ENCODE measurements at places on chromosomes 1 and 21.

DNA sequence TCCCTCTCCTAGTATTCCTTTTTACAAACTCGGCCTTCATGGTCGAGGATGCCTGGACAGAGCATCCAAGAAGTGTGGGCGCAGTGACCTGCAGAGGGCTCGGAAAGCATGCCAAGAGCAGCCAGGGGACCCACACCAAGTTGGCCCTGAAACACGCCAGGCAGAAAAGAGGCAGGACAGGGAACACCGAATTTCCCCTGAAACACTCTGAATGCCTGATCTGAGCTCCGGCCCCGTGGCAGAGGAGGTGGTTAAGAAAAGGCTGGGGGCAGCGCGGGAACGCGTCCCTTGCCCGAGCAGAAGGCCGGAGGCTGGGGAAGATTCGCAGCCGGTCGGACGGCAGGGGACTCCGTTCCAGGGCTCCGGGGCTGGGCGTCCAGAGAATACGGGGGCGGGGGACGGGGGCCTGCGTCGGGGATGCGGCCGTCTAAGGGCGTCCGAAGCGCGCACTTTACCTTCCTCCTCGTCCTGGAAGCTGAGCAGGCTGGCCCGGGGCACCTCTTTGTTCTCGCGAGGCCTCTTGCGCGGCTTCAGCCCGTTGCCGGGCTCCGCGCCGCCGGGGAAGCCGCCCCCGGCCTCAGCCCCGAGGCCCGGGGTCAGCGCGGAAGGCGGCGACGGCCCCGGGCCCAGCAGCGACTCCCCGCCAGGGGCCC is 558 bp downstream of the PAXBP1 start:
- no peak for DNase-seq

DNA sequence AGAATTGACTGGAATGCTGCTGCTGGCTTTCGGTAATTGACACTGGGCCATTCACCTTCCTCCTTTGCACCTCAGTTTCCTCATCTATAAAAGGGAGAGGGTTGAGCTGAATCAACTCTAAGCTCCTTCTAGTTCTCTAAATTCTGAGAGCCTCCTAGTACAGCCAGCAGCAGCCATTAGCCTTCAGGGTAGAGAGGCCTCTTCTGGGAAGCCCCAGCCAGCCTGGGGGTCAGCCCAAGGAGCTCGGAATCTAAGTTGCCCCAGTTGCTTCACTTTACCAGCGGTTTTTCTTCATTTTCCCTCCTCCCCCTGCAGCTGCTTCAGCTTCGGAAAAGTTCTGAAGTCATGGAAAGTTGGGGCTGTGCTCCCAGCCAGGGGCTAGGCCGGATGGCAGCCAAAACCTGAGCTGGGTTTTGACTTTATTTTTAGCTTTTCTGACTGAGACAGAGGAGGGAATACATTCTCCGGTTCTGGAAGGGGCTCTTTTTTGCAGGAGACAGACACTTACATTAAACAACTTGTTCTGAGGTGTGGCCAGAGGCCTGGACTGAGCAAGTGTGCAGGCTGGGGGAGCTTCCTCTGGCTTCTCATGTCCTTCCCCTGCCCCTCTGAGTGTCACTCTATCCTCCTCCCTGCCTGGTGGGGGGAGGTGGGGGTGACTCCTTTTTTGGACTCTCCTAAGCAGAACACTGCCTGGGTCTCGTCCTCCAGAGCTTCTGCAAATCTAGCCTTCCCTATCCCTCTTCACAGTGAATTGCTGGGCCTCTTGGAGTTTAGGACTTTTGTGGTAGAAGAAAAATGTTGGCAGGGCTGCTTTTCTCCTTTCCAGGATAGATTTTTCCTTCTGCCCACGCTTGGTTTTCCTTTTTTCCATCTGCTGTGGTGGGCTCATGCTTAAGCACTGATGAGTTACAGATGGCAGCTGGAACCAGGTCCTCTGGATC is 14.4 kb downstream of the LMNA start:
- no peak for DNase-seq

DNA sequence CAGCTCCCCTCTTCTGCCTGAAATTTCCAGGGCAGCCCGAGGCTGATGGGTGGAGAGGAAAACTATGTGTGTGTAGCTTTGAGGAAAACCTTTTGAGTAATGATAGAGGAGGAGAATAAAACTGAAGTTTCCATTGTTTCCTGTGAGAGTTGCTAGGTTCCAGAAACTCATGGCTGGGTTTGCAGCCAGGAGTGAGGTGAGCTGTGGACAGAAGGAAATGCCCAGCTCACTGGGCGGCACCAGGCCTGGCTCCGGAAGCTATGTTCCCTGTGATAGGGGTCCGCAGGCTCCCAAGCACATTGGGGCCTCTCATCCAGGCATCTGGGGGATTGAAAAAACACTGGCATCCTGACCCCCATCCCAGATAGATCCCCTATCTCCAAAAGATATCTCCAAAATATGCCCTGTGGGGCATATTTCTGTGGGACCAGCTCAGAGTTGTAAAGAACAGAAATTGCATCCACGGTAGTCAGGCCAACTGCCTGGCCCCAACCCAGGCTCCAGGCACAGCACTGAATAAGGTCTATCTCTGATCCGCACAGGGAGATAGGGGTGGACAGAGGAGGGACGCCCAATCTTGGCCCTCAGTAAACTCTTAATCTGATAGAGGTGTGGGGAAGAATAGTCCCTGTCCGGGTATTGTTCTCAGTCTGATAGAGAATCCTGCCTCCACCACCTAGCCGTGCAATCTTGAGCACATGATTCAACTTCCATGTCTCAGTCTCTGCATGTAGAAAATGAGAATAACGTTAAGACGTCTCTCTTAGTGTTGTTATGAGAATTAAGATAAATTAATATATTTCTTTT is 1.8 kb upstream of the HSPG2 start:
- DNase-seq = no peak

DNA sequence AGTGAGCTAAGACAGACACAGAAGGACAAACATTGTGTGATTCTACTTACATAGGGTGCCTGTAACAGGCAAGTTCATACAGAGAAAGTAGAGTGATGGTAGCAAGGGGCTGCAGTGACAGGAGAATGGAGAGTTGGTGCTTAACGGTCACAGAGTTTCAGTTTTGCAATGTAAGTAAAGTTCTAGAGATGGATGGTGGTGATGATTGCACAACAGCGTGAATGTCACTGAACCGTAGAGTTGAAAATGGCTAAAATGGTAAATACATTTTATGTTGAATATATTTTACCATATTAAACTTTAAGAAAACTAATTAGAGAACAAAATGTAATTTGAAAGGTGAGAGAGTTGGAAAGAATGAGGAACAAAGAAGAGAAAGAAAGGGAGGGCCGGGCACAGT is 8.7 kb downstream of the CFAP107 start:
- no peak for DNase-seq

- DNase-seq = no peak
Measured at GRCh38 chr1:156943756-156944155, 23.3 kb downstream of the LRRC71 start.

- DNase-seq = no peak
Measured at GRCh38 chr1:185483664-185484450, 166.8 kb upstream of the IVNS1ABP start.

DNA sequence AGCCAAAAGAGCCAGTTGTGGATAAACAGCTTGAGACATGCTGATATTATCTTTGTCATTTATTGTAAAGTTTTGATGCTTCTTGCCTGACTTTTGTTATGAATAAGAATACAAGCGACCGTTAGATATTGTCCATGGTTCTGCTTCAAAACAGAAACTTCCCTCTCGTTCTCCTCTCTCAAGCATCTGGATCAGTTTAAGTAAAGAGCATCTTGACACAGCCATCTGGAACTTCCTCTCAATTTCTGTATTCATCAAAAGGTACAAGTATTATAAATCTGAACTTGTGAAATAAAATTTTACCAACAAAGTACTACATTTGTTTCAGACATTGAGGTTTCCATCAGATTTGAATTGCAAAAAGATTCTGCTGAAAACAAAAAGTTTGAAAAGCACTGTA is 36.4 kb upstream of the CLDN14 start:
- no peak for DNase-seq

GRCh38 chr21:28791595-28792282 is 200.9 kb downstream of the LTN1 start:
- no peak for DNase-seq

DNA sequence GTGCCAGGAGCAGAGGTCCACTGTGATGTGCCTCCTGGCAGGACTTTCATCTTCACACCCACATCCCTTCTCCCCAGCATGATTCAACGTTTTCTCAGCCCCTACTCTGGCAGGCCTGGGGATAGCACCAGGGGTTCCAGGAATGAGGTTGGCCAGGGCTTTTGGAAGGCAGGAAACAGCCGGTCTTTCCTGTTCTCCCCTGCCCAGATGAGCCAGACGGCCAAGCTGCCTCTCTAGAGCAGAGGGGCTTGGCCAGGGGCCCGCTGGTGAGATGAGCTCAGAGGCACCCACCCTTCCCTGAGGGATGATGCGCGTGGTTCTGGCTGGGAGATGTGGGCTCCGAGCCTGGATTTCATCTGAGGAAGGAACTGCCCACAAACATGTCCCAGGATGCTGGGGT is 4.3 kb upstream of the MFAP2 start:
- no peak for DNase-seq

DNA sequence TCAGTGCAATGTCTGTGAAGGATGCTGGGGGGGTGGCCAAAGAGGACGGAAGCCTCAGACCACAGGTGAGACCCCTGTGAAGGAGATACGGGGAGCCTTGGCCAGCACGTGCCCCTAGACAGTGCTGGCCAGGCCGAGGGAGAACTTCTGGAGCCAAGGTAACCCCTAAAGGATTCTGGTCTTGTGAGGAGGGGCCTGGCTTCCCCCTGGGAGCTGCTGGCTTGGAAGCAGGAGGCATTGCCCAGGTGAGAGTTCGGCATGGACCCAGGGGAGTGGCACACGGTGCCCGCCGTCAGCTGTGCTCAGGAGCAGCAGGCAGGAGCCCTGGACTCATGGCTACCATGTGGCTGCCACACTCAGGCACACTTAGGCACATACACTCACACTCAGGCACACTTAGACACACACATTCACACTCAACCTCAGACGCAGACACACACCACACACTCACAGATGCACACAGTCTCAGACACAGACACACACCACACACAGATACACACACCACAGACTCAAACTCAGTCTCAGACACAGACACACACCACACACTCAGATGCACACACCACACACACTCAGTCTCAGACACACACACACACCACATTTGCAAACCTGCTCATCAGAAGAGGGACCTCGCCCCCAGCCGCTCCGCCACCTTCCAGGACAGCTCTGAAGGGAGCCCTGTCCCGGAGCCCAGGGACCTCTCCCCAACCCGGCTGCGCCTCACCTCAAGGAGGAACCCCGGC is 1.1 kb upstream of the COL6A2 start:
- DNase-seq = no peak

DNA sequence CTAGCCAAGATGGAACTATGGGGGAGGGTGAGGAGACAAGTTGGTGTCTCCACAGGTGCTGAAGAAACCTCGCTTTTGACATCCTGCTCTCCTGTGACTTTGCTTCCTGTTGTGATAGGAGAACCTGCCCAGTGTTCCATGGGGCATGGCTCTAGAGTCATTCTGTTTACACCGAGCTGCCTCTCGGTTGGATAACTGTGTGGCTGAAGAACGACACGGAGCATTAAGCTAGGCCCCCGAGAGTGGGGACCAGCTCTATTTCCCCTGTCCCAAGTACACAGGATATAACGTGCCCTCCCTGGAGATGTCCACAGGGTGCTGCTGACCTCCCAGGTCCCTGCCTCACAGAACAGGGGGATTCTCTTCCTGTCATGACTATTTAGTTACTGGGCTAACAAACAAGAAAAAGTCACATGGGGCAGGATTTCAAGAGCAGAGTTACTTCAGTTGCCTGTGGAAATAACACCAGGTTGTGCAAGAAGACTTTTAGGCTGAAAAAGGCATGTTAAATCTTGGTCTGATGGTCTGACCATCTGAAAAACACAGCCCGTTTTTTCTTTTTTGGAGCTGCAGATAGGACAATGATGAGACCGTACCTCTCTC is 29.4 kb upstream of the PPP2R5A start:
- DNase-seq = no peak

- no peak for DNase-seq
Measured at GRCh38 chr1:43779805-43780403, 72.6 kb downstream of the ST3GAL3 start.

DNA sequence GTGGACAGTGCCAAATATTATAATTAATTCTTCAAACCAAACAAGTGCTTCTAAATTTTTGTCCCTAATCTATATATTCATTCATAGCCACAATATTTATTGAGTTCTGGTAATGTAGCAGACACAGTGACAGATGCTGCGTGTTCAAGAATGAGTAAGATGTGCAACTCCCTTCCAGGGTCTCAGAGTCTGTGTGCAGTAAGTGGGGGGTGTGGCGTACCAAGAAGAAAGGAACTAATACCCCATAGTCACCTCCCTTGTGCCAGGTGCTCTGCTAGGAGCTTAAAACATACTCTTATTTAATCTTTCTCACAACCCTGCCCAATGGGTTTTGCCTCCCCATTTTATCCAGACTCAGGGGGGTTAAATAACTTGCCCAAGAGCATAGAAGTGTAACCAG is 358.7 kb downstream of the BARHL2 start:
- no peak for DNase-seq

DNA sequence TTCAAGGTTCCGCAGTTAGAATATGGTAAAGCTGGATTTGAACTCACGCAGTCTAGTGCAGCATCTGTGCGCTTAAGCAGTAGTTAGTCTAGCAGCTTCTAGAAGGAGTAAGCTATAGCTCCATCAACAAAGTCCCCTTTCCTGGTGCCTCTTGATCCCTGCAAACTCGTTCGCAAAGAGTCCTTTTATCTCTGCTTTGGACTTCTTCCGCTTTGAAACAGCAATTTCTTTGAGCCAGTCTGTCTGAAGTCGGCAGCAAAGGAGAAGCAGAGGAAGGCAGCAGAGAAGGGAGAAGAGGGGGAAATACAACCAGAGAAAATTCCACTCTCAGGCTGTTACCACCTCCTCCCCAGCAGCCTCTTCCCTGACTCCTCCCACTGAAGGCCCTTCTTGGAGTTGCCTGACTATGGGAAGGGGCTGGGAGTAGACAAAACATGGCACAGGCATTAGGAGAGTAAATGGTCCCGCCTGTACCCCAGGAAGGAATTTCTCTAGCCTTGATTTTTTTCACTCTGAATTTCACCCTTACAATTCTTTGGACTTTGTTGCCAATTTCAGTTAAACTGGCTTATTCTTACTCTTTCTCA is 25.9 kb downstream of the HSD3B2 start:
- DNase-seq = no peak

DNA sequence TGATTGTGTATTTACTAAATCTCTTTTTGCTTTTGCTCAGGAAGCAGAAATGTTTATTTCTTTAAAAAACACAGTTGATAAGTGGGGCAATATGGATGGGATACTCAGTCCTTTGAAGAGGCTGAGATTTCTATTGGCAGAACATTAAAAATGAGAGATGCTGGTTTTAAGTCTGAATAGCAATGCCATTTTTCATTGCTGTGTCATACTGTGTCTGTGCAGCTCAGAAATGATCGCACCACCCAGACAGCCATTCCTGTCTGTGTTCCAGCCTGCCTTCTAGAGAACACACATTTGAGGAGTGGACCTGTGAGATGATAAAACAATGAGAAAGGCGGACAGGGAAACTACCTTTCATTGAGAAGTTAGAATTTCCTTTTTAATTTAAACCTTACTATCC is 231.2 kb upstream of the USP24 start:
- no peak for DNase-seq

GRCh38 chr1:168783458-168784210 is 54.6 kb upstream of the DPT start:
- DNase-seq = no peak
